ENCODE measurements at places on chromosomes 6 and 20. TPM values are rescaled to one million over a fixed set of nuclear protein-coding genes. Genes with fewer than 3 reads are reported as not detected.

LAMA2 gene
- 40.1 TPM for polyA plus RNA-seq

RIPPLY2 gene
- polyA plus RNA-seq: not detected

PLA2G7 gene
- 2.6 TPM for polyA plus RNA-seq

SLC22A7 gene
- 1.2 TPM for polyA plus RNA-seq

CD2AP gene
- 89.5 TPM for polyA plus RNA-seq

UBE2C gene
- 84.4 TPM for polyA plus RNA-seq

RBPJL gene
- not detected for polyA plus RNA-seq

TMEM181 gene
- 25.5 TPM for polyA plus RNA-seq

ADGRF4 gene
- polyA plus RNA-seq: 0.37 TPM

FOXQ1 gene
- 10.9 TPM for polyA plus RNA-seq

ADGB gene
- 0.62 TPM for polyA plus RNA-seq

ADAT2 gene
- polyA plus RNA-seq: 30.7 TPM

GRM4 gene
- polyA plus RNA-seq: 0.53 TPM

ELOVL2 gene
- polyA plus RNA-seq: 12.4 TPM

CSNK2B gene
- 237 TPM for polyA plus RNA-seq

SLC12A5 gene
- 1.8 TPM for polyA plus RNA-seq

RSPH9 gene
- 1.4 TPM for polyA plus RNA-seq

ARMH2 gene
- not detected for polyA plus RNA-seq

CDSN gene
- polyA plus RNA-seq: not detected

SIGLEC1 gene
- 1.1 TPM for polyA plus RNA-seq

Measured in left kidney (tissue), 8 donors.